ENCODE measurements at places on chromosomes 5 and 9.

DNA sequence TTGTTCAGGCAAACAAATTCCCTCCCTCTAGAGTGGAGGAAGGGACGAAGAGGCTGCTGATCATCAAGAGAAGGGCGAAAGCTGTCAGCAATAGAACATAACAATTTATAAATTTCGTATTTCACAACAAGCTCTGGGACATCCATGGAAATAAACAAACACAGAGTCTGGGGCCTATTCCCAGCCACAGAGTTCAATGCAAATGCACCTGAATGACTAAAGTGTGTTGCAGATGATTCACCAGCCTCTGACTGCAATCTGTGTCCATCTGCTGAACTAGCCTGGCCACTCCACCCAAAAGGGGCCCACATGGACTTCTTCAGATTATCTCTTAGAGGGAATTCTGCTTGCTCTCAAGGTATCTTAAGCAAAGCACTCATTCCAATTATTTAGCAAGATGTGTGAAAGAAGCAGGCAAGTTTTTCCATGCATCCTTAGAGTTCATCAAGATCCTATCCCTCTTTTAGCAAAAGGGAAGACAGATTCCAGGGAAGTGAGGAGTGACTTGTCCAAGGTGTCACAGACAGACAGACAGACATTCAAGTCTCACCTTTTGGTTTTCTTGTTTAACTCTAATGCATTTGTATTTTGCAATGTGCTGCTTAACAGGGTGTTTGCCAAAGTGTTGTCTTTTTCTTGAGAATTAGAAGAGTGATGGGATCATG lies 307.8 kb upstream of the PAPPA start:
- no peak for DNase-seq

- no peak for DNase-seq
Measured at GRCh38 chr9:74577956-74578355, 80.8 kb downstream of the RORB start.

- no peak for DNase-seq
Measured at GRCh38 chr5:41835645-41836044, 34.6 kb downstream of the OXCT1 start.

DNA sequence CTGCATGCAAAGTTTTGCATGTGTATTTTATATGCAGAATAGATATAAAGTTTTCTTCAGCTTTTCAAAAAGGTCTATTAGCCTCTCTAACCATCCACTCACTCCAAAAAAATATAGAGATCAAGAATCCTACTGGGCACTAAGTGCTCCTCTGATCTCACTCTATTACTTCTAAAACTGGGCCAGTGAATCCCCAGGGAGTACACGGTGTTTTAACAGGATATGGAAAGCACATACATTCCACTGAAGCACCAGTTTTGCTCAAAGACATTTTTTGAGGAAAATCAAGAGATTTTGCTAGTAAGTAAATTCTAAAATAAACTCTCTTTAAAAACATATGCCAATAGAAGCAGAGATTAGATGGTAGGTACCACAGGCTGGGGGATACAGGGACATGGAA lies 95.2 kb downstream of the DEPDC1B start:
- no peak for DNase-seq

GRCh38 chr9:79123415-79123814 lies 448.4 kb upstream of the TLE4 start:
- DNase-seq: no peak

GRCh38 chr5:156594406-156594805 lies 255.7 kb upstream of the PPP1R2B start:
- no peak for DNase-seq

GRCh38 chr9:133250741-133251170 lies 24.2 kb downstream of the ABO start:
- DNase-seq: no peak

DNA sequence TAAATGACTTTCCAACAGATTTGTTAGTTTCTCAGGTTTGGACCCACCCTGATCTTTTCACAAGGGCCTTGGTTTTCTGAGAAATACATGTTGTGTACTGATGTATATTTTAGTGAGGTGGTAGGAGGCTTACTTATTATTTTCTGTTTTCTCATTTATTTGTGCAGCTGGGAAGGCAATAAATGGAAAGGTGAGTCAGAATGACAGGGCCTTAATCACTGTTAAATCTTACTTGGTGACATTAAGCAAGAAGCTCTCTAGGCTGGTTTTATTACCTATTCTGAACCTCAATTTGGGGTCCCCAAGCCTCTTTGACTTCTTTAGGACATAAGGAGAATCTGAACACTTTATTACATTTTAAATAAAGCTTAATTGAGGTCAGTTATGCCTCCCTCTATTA lies 214.0 kb upstream of the DAB2 start:
- no peak for DNase-seq

DNA sequence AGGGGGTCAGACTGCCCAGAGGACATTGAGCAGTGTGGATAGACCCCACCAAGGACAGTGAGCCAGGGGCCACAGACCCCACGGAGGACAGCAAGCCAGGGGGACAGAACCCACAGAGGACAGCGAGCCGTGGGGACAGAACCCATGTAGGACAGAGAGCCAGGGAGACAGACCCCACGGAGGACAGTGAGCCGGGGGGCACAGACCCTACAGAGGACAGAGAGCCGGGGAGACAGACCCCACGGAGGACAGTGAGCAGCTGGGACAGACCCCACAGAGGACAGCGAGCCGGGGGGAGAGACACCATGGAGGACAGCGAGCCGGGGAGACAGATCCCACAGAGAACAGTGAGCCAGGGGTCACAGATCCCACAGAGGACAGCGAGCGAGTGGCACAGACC lies 3.4 kb upstream of the ZDHHC11 start:
- no peak for DNase-seq

Data from stimulated activated CD4-positive, alpha-beta T cell treated with anti-CD3 and anti-CD28 coated beads, Interleukin-1b, Interleukin-23, amount 100 ng/mL, for 1 hour (primary cell).